ENCODE measurements at places on chromosomes 7 and 10. TPM values are rescaled to one million over a fixed set of nuclear protein-coding genes. Genes with fewer than 3 reads are reported as not detected.

ADIRF gene
- total RNA-seq, result 0.49 TPM

CHN2 gene
- 0.20 TPM for total RNA-seq

CRHR2 gene
- total RNA-seq, result not detected

GIMAP5 gene
- total RNA-seq, result not detected

BMPER gene
- 7.2 TPM for total RNA-seq

FFAR4 gene
- not detected for total RNA-seq

DNA sequence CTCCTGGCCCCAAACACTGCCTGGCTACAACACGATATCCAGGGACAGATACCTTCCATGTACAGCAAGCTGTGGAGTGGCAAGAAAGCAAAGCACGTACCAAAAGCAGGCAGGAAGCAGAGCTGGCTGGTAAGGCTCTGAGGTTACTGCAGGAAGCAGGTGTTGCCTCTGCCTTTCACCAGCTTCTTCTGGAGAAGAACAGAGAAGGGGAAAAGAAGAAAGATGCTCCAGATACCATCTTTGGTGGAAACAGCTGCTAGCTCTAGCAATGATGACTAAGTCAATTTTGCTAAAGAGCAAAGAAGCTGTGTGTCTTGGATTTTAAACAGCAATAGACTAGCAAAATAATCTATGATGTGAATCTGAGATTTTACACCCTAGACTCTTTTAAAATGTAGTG is 34.9 kb upstream of the PRSS1 start:
- no peak for DNase-seq

DNA sequence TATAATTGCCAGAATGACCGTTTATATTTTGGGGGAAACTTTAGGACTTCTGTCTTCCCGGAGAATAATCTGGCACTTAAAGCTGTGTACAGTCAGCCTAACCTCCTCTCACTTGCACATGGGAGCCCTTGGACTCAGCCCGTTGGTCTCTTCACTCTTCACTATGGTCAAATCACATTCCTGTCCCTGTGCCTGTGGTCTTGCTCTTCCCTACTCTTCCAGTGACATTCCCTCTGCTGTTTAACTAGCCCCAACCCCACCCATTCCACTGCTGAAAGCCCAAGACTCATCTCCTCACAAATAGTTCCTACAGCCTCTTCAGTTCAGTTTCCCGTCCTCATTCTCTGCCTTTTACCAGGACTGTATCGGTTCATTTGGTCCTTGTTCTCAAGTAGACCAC is 135.0 kb downstream of the DYNC1I1 start:
- DNase-seq, result no peak

- peak; percentile 61 for DNase-seq
Measured at GRCh38 chr10:77301305-77301730, 336.3 kb downstream of the KCNMA1 start.

DNA sequence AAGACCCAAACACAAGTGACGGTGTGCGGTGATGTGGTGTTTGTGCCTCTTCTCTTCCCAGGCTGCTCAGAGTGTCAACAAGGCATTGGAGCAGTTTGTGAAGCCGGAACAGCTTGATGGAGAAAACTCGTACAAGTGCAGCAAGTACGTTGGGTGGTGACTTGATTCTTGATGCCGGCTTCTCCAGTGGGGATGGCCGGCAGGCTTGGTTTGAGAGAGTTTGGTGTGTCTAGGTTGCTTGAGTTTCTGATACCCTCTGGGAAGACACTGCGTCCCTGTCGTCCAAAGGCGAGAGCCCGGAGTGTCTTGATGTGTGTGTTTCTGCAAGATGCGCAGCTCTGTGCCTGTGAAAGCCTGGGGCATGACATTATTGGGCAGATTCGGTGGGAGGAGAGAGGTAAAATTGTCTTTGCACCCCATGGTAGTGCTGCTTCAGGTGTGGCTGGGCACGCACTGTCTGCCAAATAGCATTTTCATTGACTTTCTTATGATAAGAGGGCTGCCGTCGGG is 111.8 kb downstream of the ANKRD61 start:
- DNase-seq, result no peak

- DNase-seq, result no peak
Measured at GRCh38 chr7:71491336-71491735, 359.4 kb downstream of the GALNT17 start.

DNA sequence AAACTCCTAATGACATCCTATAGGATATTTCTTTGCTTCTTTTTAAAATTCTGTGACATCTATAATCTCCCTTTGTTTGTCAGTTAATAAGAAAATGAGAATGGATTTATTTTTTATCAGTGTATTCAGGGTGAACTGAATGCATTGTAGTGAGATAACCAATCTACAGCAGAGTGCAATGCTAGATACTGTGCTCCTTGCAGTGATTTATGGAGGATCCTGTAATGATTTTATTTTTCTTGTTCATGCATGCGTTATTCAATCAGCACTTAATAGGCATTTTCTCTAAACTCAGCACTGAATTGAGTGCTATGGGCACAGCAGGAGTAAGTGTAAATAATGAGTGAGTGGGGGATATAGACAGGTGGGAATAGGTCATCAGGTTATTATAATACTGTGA is 253.9 kb downstream of the CDK14 start:
- no peak for DNase-seq

GRCh38 chr10:125881192-125881591 is at the start of gene DHX32:
DHX32 (minus strand) TSS chr10:125881292; CDS start chr10:125880824, 468 bp downstream.
- DNase-seq, result no peak

- DNase-seq, result no peak
Measured at GRCh38 chr10:114716811-114717404, 58.8 kb upstream of the ABLIM1 start.

GRCh38 chr10:131075218-131075770 is 236.2 kb downstream of the TCERG1L start:
- DNase-seq, result no peak

- no peak for DNase-seq
Measured at GRCh38 chr7:120992965-120993494, 4.5 kb downstream of the CPED1 start.

- DNase-seq, result peak; percentile 1
Measured at GRCh38 chr7:78383096-78383880, 584.7 kb downstream of the PHTF2 start.

GRCh38 chr10:83724471-83725241 is 414.7 kb upstream of the GHITM start:
- no peak for DNase-seq

Data from RPMI7951 (cell line).